ENCODE measurements at places on chromosomes 2 and 18. TPM values are rescaled to one million over a fixed set of nuclear protein-coding genes. Genes with fewer than 3 reads are reported as not detected.

KIF3C gene
- 6.9 TPM for total RNA-seq

CYRIA gene
- 2.9 TPM for total RNA-seq

DNA sequence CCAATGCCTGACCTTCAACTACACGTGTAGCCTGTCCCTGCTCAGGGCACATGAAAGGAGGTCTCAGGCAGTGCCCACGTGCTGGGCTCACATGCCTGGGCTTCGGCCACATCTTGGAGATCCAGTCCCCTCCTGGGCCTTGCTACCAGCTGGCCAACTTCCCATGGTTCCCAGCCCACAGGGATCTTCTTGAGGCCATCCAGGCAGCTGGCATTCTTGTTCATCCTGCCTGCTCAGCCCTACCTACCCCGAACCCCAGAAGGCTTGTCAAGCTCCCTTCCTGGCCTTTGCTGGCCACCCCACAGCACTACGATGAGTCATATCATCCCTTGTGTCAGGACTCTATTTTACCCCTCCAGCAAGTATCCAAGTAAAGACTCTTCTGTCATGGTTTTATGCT, 97.1 kb downstream of the ZBTB7C start:
- no peak for DNase-seq

- no peak for DNase-seq
These were observed 22.1 kb downstream of the CERS6 start for GRCh38 chr2:168478206-168478605.

DNA sequence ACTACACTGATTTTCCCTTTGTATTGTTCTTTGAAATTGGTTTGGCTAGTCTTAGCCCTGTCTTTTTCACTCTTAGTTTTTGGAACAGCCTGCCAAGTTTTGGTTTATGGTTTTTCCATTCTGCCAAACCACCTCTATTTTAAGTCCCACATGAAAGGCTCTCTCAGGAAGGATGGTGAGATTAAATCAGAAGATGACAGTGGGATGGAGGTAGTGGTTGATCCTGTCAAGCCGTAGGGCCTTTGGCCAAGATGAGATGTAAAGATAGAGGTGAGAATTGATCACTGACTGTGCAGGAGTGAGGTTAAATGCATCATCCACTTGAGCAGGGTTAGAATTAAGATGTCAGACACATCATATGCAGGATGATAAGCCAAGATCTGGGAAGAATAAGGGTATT, 948.5 kb downstream of the SLC4A3 start:
- no peak for DNase-seq

GRCh38 chr2:107648781-107649404, 177.8 kb upstream of the RGPD4 start:
- no peak for DNase-seq

- no peak for DNase-seq
These were observed 408.8 kb upstream of the UBE2E3 start for GRCh38 chr2:180571559-180571958.

GRCh38 chr2:887639-888038, 63.0 kb upstream of the SNTG2 start:
- no peak for DNase-seq

GRCh38 chr2:235675678-235676535, 182.1 kb downstream of the AGAP1 start:
- DNase-seq, result no peak

DNA sequence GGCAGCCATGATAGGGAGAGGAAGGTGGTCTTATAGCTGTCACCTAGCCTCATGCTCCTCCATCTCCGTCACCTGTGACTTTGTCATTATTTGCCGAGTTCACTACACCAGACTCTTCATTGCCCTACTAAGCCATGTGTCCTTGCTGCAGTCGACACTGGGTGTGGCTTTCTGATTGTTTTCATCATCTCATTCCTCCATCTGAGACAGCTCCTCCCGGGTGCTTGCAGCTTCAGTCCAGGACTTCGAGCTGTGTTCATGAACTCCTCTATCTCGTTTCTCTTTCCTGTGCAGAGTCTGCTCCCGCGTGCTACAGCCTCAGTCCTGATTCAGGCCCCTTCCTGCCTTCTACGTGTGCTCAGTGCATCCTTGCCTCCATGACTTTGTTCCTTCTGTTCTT, 295.1 kb upstream of the TNP1 start:
- DNase-seq, result no peak
